ENCODE measurements at places on chromosomes 2 and 18.

- no peak for DNase-seq
Observed at GRCh38 chr2:149648282-149649030, 60.9 kb upstream of the MMADHC start.

GRCh38 chr2:18536100-18536499 is 24.4 kb downstream of the RDH14 start:
- DNase-seq, result no peak

GRCh38 chr2:174546519-174547506 is 50.8 kb downstream of the WIPF1 start:
- DNase-seq, result peak; percentile 22

DNA sequence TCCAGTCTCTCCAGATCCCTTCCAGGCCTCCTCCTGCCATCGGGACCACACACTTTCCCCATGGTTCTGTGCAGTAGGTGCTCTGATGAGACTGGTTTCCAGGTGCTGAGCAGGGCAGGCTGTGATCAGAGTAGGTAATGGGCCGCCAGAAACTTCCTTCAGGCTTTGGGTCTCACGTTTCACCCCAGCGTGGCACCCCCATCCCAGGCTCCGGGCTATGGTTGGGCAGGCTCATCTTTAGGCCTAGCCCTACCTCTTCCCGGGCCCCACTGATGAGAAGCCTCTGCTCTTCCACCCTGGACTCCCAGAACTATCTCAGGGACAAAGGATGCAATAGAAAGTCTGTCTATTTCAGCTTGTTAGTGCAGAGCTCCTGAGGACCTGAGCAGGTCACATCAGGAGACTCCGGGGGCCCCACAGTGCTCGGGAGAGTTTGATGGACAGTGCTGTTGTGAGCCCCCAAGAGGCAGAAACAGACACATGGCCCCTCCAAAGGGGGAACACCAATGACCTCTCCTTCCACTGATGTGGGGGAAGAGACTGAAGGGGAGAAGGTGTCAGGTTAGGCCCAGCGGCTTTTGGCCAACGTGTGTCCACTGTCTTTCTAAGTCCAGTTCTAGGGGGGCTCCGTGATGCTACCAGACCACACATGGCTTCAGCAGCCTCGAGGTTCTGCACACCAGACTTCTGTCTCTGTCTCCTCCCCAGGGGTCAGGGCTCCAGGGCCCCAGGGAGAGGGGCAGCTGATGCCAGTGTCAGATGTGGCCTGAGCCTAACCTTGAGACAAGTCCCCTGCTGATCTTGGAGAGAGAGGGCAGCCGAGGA is 5.8 kb upstream of the PROM2 start:
- DNase-seq, result no peak

- DNase-seq, result no peak
Observed at GRCh38 chr2:226578373-226578772, 221.2 kb downstream of the IRS1 start.

- DNase-seq, result no peak
Observed at GRCh38 chr2:138157372-138157771, 193.1 kb downstream of the HNMT start.

DNA sequence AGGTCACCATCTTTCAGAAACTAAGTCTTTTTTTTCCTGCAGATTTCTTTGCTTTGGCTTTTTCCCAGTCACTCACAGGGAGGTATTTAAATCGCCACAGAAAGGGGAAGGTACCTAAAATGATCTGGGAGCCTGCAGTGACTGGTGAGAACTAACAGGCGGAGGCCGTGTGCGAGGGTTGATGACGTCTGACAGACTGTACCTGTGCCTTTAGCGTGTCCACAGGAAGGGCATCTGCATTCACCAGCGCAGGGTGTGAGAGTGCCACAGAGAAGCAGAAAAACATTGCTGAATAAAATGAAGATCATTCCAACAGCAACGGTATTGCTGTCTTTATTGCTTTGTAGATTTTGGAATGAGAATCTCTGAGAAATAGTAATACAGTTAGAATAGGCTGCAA is 5.7 kb downstream of the CTDP1 start:
- DNase-seq, result no peak

Data from iPS DF 6.9 (cell line).